Activated gamma-delta T cell treated with Interleukin-2 at 50 U/mL for 16 hours (primary cell): ENCODE measurements at places on chromosomes 1 and 21.

- no peak for DNase-seq
Observed at GRCh38 chr1:9593492-9594465, 5.1 kb downstream of the TMEM201 start.

- DNase-seq, result no peak
Observed at GRCh38 chr1:184803180-184803492, 48.5 kb upstream of the EDEM3 start.

DNA sequence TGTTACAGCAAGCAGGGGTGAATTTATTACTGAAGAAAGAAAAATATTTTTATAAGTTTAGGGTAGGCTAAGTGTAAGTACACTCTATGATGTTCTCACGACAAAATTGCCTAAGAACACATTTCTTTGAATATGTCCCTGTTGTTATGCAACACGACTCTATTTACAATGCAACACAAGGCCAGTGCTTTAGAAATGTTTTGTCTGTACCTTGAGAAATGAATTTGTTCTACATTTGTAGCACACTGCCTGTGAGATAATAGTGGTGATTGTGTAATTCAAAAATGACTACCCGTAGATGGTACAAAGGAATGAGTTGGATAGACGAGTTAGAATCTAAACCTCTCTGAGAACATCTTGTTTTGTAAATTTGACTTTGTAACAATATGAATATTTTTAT, 63.7 kb upstream of the IGSF5 start:
- no peak for DNase-seq

GRCh38 chr1:216905137-216905536, 181.9 kb upstream of the ESRRG start:
- DNase-seq, result no peak

DNA sequence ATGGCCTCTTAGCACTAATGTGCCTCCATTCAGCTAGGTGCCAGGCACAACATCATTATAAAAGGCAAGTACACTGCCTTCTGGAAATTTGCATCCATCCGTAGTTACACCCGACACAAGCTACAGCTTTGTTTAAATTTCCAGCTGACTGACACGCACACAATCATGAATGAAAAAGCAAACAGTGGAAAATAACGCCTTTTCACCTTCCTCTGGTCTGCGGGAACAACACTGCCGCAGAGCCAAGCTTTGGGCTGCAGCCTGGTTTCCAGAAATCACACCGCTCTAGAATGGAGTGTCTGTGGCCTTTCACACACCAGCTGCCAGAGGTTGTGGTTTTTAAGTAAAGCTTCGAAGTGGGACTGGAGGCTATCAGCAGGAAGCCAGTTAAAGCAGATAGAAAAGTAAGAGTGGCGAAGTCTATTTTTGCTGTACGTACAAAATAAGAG, 142.8 kb upstream of the COA6 start:
- no peak for DNase-seq

GRCh38 chr1:32772281-32773017, 44.7 kb downstream of the YARS1 start:
- no peak for DNase-seq

- DNase-seq, result no peak
Observed at GRCh38 chr1:212671342-212672031, 28.2 kb downstream of the BATF3 start.

DNA sequence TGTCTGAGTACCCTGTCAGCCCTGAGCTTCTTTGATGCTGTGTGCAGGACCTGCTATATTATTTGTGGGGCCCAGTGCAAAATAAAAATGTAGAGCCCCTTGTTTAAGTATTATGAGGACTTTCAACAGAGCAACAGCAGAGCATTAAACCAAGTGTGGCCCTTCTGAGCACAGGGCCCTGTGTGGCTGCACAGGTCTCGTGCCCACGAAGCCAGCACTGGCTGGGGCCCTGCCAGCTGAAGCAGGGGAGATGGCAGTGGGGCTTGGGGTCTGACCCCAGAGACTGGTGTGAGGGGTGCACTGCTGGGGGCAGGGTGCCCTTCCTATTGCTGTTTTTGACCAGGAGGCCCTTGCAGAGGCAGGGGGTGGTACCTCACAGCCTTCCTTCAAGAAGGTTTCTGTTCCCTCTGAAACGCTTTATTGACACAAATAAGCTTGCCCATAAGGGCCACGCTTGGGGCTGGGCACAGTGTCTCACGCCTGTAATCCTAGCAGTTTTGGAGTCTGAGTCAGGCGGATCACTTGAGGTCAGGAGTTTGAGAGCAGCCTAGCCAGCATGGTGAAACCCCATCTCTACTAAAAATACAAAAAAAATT, 2.2 kb upstream of the SEMA4A start:
- DNase-seq, result no peak

DNA sequence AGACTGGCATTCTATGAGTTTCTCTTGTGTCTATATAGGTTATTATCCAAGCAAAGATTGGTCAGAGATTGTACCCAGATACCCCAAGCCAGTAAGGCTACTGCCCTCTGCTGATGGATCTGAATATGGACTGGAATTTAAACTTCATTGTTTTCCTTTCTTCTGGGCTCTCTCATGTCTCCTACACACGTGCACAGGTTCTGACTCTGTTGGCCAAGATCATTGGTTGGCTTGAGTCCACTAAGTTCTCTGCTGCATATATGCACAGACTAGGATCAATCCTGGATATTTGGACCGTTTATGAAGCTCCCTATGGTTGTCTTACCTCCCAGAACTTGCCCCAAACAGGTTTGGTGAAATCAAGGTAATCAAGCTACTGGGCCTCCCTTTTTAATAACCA, 69.7 kb downstream of the CC2D1B start:
- DNase-seq, result no peak

GRCh38 chr1:221563476-221563921, 178.4 kb downstream of the DUSP10 start:
- DNase-seq, result no peak
